Activated naive CD4-positive, alpha-beta T cell treated with anti-CD3 and anti-CD28 coated beads for 36 hours (primary cell): ENCODE measurements at places on chromosomes 4 and X.

GRCh38 chr4:113496698-113497097, 264.8 kb downstream of the CAMK2D start:
- DNase-seq, result no peak

GRCh38 chr4:41881981-41882624, 53.1 kb upstream of the TMEM33 start:
- DNase-seq, result no peak

DNA sequence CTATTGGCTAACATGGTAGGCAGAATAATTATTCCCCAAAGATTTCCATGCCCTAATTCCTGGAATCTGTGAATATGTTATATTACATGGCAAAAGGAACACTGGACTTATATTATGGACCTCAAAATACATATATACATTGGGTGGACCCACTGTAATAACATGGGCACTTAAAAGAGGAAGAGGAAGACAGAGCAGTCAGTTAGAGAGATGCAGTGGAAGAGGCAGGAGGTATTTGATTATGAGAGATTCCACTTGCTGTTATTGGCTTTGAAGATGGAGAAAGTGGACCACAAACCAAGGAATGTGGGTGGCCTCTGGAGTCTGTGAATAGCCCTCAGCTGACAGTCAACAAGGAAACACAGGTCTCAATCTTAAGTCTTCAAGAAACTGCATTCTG, 14.0 kb upstream of the ART3 start:
- DNase-seq, result no peak

GRCh38 chrX:12026481-12026880, 111.8 kb upstream of the FRMPD4 start:
- no peak for DNase-seq

GRCh38 chrX:44675362-44676024, 132.8 kb upstream of the FUNDC1 start:
- no peak for DNase-seq
